Mesenchymal stem cell (in vitro differentiated cells and primary cell): ENCODE measurements at places on chromosomes 13 and 19.
A peak's percentile ranks its signal among the peaks of the same experiment; 100 is the strongest.

DNA sequence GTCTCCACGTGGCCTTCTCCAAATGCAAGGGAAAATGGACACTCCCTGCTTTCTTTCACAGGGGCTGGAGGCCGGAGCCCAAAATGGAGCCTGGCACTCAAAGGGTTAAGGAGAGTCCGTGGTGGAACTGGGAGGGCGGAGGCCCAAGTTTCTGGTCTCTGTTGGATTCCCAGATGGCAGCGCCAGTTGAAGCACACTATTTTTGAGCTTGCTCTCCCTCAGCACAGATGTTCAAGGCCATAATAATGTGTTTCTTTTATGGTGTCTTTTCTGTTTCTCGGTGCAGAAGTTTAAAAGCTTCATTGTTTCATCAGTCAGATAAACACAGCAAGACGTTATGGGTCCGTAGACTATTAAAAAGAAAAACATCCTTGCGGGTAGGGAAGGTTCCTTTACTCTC is 67.6 kb downstream of the TNFRSF19 start:
- no peak for DNase-seq

- no peak for DNase-seq
Measured at GRCh38 chr13:23644527-23645138, 74.4 kb downstream of the TNFRSF19 start.

DNA sequence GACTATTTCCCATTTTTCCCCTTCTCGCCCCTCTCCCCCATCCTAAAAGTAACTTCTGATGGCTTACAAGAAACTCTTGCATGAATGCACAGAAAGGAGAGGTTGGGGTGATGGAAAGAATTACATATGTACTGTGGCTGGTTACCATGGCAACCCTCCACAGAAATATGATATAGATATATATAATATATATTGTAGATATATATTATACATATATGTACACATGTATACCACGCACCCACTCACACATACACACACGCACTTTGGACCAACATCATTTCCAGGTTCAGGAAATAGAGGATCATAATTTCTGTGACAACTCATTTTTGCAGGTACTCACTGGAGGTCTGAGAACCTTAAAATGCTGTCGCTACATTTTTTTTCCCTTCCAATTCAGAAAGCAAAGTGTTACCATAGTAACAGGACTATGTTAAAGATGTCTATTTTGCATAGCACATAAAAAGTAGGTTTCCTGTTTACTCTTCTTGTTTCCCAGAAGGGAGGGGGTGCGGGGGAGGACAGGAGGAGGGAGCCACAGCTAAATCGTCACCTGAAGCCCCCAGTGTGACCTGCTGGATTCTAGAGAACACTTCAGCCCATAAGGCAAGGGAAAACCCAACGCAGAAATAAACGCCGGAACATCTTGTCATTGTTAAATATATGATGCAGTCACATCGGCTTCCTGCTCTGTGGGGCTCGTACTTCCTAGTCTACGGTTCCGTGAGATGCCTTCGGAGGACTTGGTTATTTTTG is 44.7 kb downstream of the EFNB2 start:
- DNase-seq, result no peak

DNA sequence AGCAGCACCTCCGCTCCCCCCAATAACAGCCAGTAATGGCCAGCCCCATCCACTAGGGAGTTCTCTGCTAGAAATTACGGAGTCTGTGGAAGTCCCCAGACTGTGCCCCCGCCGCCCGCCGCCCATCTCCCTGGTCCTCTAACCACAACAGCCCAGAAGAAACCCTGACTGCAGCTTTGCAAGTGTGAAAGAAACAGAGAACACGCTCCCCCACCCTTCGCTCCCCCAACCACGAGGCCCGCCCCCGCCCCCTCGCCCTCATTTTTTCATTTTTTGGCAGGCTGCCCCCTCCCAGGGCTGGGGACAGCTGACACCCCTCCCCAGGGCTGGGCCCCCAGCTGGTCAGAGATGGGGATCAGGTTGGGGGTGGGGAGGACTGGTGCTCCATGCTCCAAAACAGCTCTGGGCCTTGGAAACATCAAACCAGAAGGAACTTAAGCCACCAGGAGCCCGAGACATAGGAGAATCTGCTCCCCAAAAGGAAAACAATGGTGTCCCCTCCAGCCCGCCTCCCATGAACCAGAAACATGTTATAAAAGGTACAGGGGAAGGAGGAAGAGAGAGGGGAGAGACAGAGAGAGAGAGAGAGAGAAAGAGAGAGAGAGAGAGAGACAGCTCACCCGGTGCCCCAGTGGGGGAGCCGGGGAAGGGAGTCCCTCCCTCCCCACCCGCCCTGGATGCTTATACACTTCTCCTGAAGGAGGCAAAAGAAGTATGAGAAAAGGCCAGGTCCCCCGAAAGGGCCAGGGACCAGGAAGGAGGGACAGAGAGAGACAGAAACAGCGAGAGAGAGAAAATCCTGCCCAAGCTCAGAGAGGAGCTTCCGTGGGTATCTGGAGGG is 29.8 kb upstream of the ASF1B start:
- no peak for DNase-seq

GRCh38 chr13:30463787-30464495 is 1.8 kb downstream of the HMGB1 start:
- DNase-seq, result peak; percentile 79

GRCh38 chr13:108902405-108903155 is 273.2 kb downstream of the MYO16 start:
- DNase-seq, result no peak

GRCh38 chr19:37951816-37952210 is 44.8 kb downstream of the SIPA1L3 start:
- no peak for DNase-seq

GRCh38 chr19:8324186-8325050 is 3.1 kb downstream of the RPS28 start:
- DNase-seq, result no peak

- DNase-seq, result no peak
Measured at GRCh38 chr13:73096638-73097037, 37.8 kb downstream of the KLF5 start.

GRCh38 chr19:52995711-52996110 is 18.0 kb upstream of the ERVV-1 start:
- no peak for DNase-seq

DNA sequence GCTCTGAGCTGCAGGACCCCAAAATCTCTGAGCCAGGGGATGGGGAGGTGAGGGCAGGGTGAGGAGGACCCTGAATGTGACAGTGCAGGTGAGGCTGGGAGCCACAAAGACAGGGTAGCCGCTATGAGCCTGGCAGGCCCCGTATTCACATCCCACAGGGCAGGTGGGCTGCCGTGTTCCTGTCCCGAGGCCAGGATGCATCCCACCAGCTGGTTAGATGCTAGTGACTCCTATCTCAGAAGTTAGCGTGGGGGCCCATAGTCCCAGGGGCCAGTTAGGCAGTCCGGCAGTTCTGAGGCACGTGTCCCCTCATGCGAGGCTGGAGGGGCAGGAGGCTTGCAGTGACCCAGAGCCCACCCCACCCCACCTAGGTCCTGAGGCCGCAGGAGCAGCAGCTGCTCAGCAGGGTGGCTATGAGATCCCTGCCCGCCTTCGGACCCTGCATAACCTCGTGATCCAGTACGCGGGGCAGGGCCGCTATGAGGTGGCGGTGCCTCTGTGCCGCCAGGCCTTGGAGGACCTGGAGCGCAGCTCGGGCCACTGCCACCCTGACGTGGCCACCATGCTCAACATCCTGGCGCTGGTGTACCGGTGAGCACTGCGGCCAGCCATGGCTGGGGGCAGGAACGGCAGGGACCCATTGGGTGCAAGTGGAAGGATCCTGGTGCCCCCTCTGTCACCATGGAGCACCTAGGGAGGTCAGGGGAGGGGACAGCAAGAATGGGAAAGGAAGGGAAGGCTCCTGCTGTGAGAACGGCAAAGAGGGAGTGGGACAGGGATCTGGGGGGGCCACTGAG is 7.2 kb downstream of the KLC3 start:
- no peak for DNase-seq

DNA sequence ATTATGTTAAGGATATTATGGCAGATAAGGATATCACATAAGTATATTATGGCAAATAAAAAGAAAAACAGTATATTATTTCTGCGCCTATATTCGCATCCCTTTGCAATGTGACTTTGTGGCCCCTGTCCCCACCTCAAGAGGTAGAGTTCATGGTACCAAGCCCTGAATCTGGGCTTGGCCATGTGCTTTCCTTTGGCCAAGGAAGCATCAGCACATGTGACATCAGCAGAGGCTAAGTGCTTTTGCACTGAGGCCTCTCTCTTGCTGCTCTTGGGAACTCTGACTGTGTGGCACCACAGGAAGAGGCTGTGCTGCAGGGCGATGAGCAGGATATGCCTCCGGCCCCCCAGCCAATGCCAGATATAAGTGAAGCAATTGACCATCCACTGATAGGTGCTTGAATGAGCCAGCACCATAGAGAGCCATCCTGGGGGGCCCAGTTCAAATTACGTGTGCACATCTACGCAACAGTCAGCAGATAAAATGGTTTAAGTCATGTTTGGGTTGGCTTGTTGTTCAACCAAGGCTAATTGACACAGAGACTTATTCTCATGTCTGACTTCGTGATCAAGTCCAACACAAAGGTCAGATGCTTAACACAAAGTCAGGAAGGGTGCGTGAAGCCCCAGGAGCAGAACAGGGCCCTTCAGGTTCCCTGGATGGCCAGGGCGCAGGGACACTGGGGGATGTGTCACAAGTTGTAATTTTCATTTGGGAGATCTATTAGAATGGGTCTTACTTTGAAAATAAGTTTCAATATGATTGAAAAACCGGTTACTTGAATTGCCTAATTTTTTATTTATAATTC is 173.3 kb downstream of the COL4A1 start:
- DNase-seq, result no peak

DNA sequence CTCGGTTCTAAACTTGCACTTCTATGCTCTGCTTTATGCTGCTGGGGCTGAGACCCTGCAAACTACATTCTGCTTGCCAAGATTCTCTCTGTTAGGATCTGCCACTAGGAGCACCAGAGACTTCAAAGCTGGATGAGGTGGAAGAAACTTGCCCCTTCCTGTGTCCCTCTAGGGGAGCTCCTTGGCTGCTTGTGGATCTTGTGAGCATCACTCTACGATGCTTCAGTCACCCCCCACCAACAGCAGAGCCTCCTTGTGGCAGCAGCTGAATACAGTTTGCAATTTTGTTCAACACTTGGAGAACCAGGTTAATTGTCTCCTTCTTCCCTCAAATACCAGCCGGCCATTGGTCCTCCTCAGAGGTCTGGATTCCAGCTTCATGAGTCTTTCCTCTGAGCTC is 310.6 kb downstream of the FGF14 start:
- peak; percentile 2 for DNase-seq

GRCh38 chr19:814152-815078 is 7.3 kb downstream of the PLPPR3 start:
- DNase-seq, result no peak

- DNase-seq, result peak; percentile 39
Measured at GRCh38 chr13:49185264-49185663, 34.9 kb upstream of the MLNR start.

DNA sequence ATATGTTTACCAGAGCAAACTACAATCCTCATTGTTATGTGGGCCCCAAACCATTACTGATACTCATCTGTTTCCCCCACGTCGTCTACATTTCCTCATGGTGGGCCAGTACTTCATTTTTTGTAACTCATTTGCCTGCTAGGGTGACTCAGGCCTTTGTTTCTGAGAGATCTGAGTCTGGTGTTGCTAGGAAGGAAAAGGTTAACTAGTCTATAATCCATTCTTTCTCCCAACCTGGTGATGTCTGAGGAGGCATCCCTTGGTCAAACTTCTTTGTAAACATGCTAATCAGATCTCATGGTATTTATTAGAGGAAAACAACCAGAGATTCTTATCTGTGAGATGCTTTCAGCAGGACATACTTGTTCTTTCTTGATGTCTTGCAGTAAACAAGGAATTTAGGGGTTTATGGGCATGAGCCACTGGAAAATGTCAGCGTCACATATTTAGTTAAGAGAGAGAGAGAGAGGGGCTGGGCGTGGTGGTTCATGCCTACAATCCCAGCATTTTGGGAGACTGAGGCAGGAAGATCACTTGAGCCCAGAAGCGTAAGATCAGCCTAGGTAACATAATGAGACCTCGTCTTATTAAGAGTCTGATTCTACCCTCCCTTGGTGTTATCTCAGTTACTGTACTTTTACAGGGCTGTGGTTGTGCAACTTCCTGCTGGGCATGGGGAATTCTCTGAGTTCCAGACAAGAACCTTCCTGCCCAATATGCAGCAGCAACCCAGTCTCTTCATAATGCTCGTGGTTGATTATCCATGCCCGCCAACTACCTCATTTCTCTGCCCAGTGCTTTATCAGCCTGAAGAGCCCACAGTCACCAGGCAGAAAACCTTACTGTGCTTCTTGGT is 9.7 kb upstream of the DPRX start:
- no peak for DNase-seq

DNA sequence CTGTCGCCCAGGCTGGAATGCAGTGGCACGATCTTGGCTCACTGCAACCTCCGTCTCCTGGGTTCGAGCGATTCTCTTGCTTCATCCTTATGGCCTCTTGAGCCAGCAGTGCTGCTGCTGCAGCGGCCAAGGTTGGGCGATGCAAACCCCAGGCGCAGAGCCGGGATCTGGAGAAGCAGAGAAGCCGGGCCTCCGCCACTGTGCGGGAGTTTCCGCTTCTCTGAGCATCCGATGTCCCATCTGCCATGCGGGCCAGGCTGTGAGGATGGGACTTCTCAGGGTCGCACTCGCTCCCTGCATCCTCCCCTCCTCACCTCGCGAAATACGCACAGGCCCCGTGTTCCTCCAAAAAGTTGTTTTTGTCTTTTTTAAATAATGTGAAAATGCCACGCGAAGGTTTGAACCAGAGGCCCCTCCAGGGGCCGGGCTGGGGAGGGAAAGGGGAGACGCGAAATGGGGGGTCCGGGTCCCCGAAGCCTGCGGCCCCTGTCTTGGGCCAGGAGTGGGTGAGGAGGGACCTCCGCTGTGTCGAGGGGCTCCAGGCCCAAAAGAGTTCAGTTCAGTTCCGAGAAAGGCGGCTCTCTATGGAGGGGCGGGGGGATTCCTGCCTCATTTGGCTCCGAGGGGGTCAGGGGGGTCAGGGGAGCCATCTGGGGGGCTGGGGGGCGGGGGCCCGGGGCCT is 15.9 kb downstream of the CYTH2 start:
- no peak for DNase-seq

DNA sequence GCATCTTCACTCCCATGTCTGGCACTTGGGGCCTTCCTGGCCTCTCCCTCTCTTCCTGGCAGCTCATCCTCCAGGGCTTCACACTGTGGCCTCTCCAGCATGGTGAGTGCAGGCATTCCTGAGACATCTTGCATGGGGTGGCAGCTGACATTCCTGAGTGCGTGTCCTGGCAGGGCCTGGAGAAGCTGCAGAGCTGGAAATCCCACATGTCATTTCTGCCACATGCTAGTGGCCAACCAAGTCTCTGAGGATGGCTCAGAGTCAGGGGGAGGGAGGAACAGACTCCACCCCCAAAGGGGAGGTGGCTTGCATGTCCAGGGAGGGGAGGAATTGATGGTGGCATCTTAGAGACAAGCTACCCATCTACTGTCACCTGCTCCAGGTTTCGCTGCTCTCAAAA is 41.6 kb upstream of the AMER2 start:
- DNase-seq, result no peak

DNA sequence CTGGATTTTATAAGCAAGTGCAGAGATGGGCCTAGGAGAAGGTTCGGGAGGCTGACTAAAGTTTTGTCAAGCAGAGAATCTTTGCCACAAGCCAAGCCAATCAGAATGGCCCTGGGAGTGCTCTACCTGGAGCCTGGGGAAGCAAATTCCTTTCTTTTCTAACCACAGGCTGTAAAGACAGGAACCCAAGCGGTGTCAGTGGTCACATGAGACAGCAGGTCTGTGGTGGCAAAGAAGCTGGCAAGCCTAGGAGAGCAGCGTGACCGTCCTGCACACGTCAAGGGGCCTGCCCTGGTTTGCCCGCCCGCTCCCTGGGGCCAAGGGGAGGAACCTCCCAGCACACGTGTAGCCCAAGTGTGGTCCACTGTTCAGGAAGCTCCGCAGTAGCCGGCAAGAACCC is 90.8 kb downstream of the IPO5 start:
- DNase-seq, result no peak
